ENCODE measurements at places on chromosomes 5 and 9.

DNA sequence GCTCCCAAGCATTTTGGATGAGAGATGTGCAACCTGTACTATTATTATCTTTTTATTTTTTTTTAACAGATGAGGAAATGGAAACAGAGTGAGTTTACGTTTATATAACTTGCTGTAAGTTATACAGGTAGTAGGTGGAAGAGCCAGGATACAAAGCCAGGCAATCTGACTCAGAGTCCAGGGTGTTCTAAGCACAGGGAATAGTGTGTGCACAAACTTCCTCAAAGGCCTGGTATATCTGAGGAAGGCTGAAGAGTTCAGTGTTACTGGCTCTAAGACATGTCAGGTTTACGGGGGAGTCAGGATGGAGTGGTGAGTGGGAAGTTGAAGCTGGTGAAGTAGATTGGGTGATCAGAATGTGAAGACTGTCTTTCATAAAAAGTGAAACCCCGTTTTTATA, 353.6 kb downstream of the KDM4C start:
- DNase-seq, result no peak

- no peak for DNase-seq
Measured at GRCh38 chr5:80213466-80213865, 42.4 kb downstream of the SERINC5 start.

DNA sequence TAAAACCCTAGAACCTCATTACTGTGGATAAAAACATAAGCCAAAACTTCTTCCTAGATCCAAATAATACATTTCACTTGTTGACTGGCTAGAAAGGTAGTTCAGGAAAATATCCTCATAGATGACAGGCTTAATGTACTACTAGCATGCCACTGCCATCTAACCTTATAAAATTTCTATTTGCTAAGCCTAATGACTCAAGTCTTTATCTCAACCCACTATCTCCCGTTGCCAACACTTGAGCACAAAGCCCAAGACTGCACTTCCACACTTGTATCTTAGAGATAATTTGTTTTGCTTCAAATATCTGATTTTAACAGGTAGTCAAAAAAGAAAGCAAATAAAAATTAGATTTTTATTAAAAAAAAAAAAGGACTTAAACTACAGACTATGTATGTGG, 42.7 kb downstream of the FBXL17 start:
- DNase-seq, result no peak

- DNase-seq, result no peak
Measured at GRCh38 chr9:4831119-4831518, 38.4 kb downstream of the RCL1 start.

DNA sequence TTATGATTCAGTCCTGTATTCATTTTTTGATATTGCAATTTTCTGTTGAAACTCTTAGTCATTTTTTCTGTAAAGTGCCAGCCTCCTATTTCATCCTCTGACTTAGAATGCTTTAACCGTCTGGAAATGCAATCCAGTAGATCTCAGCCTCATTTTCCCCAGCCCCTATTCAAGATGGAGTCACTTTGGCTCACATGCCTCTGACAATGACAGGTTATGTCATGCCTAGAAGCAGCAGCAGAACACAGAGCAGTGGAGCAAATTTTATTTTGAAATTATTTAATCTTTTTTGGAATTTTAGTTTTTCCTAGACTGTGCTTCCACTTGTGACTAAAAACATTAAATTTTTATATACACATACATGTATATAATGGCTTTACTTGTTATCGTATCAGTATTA, 1053.2 kb downstream of the TAF11L14 start:
- no peak for DNase-seq

- no peak for DNase-seq
Measured at GRCh38 chr5:178114325-178115135, 1.2 kb downstream of the N4BP3 start.

- DNase-seq, result no peak
Measured at GRCh38 chr9:79233542-79233941, 338.2 kb upstream of the TLE4 start.

DNA sequence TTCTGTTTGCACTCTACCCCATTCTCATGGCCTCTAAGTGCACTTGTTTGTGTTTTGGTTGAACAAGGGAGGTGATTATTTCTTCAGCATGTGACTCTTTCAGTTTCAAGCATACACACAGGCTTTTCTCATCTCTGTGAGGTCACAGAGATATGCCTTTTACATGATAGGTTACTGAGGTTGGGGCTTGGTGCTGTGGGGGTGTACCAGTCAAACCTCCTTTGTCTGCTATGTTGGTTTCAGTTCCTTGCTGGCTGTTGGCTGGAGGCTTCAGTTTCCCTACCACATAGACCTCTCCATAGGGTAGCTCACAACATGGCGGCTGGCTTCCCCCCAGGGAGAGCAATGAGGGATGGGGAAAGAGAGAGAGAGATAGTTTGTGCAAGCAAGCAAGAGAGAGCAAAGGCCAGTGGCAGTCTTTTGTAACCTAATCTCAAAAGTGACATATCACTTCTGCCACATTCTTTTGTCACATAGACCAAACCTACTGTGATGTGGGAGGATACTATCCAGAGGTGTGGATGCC, 96.7 kb upstream of the SEMA6A start:
- DNase-seq, result no peak

DNA sequence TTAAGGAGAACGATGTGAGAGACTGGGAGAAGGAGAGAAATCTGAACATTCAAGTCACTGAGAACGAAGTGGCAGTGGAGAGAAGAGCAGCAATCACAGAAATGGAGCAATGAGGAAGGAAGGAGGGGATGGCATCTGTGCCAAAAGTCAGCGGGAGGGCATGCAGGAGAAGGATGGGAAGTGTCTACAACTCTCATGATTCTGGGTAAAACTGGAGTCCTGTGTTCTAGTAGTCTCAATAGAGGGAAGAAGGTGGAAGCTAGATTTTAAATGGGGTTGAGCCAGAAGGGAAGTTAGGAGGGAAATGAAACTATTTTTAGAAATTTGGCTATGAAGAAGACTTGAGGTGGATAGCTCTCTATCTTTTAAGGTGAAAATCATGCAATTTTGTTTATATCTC, 39.1 kb upstream of the SPATA31C2 start:
- no peak for DNase-seq

DNA sequence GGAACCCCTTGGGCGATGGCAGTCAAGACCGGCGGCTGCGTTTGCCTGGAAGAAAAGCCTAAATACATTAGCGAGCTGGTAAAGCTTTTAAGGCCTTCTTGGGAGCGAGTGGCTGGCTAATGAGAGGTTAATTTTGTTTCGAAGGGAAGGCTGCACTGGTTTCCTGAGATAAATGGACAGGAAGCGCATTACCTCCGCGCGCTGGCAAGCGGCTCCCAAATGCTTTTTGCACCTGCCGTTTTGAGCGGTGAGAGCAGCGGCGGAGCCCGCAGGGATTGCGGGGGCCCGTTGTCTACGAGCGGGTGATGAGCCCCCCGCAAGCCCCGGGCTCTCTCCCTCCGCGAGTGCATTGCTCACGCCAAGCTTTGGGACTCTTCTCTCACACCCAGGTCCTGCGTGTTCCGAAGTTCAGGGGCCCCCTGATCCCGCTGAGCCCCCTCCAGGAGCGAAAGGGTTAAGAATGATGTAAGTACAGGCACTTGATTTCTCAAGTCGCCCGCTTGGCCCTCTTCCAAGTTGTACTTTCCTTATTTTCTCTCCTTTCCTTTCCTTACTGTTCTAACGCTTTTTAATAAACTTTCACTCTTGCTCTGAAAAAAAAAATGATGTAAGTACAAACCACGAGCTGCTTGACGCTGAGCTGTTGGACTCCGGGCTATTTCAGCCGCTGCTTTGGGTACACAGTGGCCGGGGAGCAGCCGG, 3.1 kb upstream of the RGMB start:
- no peak for DNase-seq

GRCh38 chr5:14983666-14984441, 112.3 kb upstream of the ANKH start:
- DNase-seq, result no peak

- no peak for DNase-seq
Measured at GRCh38 chr5:113162770-113163169, 186.2 kb downstream of the DCP2 start.

- DNase-seq, result no peak
Measured at GRCh38 chr9:127013597-127013996, 99.0 kb downstream of the RALGPS1 start.

DNA sequence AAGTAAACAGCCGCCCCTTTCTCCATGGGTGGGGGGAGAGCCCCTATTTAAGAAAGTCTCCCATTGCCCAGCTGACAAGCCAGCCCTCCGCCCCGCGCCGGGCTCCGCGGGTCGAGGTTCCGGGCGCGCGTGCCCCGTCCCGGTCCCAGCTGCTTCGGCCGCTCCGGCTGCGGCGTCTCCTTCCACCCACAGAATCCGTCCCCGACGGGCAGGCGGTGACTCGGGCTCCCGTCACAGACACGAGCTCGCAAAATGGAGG, 223 bp downstream of the NR3C1 start:
- no peak for DNase-seq

- no peak for DNase-seq
Measured at GRCh38 chr5:38608874-38609273, 52.4 kb upstream of the LIFR start.

DNA sequence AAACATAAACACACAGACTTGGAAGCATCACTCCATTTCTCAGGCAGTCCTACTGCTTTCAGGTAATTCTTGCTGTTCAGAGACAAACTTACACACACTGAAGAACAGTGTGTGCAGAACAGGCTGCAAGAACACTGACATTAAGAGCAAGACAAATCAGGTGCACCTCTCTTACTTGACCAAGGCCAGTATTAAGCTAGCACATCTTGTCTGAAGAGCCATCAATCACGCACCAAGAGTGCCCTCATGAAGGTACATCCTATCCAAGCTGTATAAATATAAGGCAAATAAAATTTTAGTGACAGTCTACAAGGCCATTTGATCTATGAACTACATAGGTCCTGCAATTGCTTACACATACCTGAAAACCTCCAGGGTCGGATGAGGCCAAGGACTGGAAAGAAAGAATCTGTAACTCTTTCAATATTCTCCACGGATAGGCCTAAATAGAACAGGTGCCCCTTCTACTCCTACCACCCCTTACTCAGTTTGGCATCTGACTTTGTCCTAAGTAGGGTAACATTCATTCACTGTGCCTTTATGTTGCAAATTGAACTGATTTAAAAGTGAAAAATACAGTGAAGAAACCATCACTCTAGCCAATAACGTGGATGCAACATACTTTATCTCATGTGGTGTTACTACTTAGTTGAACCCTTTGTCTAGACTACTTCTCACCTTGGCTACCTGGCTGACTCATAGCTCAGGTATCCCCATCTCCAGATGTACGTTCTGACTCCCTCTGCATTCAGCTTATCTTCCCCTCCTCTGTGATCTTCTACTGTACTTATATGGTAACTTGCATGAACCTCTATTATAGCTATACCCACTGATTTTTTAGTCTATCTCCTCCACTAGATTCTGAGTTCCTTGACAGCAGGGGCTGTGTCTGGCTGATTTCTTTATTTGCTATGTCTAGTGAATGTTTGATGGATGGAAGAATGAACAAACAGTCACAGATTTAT, 256.3 kb downstream of the KIAA0825 start:
- no peak for DNase-seq

DNA sequence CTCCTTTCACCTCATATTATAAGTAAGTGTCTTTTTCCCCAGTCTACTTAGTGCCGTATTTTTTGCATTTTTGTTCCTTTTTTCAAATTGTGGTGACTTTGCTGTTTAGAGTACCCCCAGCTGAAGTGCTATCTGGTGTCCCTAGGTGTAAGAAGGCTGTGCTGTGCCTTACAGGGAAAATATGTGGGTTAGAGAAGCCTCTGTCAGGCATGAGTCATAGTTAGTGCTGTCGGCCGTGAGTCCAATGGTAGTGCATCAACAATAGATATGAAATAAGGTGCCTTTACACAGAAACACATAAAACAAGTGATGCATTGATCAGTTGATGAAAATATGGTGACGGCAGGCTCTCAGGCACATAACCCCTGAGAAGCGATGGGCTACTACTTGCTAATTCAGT, 20.1 kb downstream of the SYK start:
- DNase-seq, result no peak

GRCh38 chr5:65481171-65481581, 544 bp downstream of the ADAMTS6 start:
- DNase-seq, result no peak

DNA sequence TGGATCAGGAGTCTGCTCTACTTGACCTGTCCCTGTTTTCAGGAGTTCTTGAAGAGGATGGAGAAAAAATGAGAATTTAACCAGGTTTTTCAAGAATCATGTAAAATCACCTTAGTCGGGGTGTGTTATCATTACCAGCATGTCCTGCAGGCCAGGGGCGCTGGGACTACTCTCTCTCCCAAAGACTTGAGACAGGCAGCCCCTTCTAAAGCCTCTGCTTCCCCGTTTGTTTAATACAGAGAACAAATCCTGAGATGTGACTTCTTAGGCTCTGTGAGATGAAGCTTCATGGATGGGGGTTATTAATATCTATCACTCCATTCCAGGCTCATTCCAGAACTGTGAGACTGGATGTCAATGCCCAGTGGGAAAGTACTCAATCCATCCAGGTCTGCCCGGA, 3.0 kb downstream of the PAX5 start:
- DNase-seq, result no peak

DNA sequence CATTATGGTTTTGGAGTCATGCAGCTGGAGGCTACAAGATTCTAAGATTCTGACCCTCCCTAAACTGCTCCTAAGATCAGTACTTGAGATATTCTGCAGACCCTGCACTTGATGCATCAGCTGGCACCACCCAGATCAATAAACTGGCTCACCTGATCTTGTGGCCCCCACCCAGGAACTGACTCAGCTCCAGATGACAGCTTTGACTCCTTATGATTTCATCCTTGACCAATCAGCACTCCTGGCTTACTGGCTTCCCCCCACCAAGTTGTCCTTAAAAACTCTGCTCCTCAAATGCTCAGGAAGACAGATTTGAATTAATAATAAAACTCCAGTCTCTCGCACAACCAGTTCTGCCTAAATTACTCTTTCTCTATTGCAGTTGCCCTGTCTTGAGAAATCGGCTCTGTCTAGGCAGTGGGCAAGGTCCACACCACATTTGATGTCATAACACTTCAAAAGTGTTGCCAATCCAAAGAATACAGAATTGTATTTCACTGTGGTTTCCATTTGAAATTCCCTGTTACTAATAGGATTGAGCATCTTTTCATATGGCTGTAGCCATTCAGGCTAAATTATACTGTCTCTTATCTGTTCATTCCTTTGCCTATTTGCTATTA, 14.8 kb upstream of the SLC30A5 start:
- no peak for DNase-seq

DNA sequence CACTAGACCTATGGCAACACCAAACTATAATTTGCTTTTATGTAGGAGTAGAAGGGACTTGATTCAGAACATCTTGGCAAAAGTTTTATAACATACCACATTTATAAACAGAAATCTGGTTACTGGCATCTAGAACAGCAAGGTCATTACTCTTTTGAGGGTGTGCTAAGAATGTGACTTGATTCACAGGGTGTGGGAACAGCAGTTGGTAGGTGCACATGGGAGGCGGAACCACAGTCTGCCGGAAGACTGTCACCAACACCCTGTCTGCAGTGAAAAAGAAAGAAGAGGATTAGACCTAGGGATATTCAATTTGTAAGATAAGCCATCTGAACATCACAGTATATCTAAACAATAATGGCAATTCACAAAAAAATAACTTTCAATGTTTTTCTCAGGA, 23.0 kb downstream of the ELP1 start:
- DNase-seq, result no peak

- no peak for DNase-seq
Measured at GRCh38 chr5:122499585-122499984, 187.5 kb downstream of the SNCAIP start.

- no peak for DNase-seq
Measured at GRCh38 chr5:65366655-65367054, 115.1 kb downstream of the ADAMTS6 start.

Measured in HFF-Myc (cell line).